Left forelimb (tissue), 1 donor: ENCODE measurements at places on chromosomes 2 and 18.

GRCh38 chr2:169716238-169716886, 17.3 kb upstream of the KLHL23 start:
- DNase-seq: no peak

- DNase-seq: no peak
Observed at GRCh38 chr2:75560022-75560767, 544 bp downstream of the EVA1A start.

DNA sequence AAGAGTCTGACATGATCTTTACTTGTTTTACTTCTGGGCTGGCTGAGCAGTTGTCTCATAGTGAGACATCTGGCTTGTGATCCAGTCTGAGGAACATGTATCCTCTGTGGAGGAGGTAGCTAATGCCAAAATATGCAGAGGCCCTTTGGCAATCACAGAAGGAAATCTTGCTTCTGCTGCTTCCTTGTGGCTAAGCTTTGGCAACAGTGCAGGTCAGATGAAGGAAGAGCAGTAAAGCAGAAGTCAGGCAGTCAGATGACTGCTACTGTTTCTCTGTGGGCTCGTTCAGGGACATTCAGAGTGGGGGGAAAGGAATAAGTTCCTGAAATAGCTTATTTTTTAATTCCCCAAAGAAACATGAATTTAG, 22.3 kb downstream of the DOK1 start:
- no peak for DNase-seq

DNA sequence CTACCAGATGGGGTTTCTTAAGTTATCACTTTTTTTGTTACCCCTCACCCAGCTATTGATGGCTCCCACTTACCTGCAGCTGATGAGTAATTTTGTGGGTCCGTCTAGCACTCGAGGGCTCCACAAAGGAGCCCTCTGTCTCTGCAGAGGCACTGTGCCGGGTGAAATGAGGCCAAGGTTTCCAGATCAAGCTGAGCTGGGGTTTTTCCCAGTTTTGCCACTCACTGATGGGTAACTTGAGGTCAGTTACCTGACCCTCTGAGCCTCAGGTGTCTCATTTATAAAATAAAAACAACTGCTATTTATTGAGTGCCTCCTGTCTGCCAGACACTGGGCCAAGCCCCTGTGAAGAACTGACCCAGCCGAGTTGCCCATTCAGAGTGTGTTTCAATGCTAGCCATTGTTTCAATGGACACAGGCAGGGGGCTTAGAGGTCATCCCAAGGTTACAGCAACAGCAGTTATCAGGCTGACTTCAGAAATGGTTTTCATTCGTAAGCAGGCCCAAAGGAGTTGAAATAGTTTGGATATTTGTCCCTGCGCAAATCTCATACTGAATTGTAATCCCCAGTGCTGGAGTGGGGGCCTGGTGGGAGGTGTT, 192.9 kb downstream of the NCK2 start:
- no peak for DNase-seq

DNA sequence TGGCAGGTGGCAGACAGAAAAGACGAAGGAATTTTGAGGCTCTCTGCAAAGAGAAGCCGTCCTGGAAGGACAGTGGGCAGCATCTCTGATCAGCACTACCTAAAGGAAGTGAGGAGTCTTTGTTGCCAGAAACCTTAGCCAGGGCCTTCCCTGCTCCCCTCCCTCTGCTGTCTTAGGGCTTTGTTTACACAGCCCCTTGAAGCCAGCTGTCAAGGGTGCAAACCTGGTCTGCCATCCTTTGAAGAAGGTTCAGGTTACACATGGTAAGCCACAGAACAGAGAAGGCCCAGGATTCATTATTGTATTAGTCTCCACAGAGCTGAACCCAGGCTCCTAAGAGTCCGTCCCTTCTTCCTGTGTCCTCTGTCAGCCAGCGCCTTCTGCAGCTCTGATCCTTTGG, 356.7 kb downstream of the TGIF1 start:
- DNase-seq: no peak

DNA sequence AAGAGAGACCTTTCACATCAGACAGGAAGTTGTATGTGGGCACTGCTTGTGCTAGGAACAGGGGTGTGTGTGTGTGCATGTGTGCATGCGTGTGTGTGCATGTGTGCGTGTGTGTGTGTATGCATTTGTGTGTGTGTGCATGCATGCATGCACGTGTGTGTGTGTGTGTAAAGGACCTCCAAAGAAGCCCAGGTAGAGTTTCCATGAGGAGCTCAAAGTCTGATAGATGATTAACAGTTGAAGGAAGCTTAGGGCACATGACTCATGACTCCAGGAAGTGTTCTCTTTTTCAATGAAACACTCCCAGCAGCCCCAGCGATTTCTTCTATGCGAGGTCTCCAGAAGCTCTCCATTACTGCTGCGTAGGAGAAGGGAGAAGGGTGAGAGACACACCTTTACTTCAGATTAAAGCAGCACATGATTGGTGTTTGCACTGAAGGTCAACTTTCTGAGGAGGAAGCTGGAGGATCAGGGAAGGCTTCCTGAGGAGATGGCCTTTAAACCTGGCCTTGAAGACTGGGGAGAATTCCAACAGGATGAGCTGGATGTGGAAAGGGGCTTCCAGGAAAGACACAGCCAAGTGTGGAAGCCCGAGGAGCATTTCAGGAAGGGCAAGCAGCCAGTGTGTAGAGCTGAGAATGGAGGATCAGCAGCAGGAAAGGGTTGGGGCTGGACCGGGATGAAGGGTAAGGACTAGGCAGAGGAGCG, 77.7 kb downstream of the SMAD4 start:
- no peak for DNase-seq

DNA sequence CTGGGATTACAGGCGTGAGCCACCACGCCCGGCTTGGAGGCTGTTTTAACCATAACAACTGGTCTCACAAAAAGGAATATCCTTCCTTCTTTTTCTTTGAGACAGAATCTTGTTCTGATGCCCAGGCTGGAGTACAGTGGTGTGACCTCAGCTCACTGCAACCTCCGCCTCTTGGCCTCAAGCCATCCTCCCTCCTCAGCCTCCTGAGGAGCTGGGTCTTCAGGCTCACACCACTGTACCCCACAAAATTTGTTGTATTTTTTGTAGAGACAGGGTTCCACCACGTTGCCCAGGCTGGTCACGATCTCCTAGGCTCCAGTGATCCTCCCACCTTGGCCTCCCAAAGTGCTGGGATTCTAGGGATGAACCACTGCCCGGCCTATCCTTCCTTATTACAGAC, 21.7 kb downstream of the CTIF start:
- no peak for DNase-seq

DNA sequence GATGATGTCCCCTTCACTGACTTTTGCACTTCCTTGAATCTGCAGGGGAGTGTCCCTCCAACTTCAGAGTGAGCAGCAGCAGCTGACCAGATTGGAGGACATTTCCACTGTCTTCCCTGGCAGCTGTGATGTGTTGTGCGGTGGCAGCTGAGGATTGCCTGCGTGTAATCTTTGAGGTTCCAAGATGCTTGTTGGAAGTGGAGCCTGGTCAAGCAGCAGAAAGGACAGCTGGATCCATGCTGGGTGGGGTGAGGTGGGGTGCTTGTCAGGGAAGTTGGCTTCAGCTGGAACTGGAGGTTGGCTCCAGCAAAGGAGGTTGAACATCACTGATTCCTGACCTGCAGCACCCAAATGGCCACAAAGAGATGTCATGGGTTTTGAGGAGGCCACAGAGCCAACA, 64.8 kb downstream of the ST3GAL5 start:
- no peak for DNase-seq

- no peak for DNase-seq
Observed at GRCh38 chr2:27792759-27793158, 21.2 kb downstream of the MRPL33 start.

GRCh38 chr2:32626639-32627221, 1.1 kb upstream of the TTC27 start:
- DNase-seq: no peak

- peak; percentile 52 for DNase-seq
Observed at GRCh38 chr2:238104691-238105371, 4.7 kb downstream of the ESPNL start.

- no peak for DNase-seq
Observed at GRCh38 chr2:230877759-230878598, 13.2 kb downstream of the ITM2C start.

- no peak for DNase-seq
Observed at GRCh38 chr2:15980605-15981098, 40.3 kb downstream of the MYCN start.

- no peak for DNase-seq
Observed at GRCh38 chr2:24175631-24176187, 856 bp downstream of the FAM228A start.

DNA sequence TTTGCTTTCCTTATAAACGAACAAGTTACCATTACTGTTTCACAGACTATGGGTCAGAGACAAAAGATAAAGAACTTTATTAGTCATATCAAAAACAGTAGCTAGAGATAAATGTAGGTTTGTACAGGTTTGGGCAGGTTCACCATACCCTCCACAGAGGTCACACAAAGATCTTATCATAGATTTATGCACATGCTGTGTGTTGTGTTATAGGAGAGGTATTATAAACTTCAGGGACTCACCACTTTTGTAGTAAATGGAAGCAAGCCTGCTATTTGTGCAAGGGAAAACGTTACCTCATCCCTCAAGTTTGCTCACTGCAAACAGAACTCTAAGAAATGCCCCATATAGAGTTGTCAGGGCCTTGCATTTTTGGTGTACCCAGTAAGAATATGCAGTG, 584.5 kb upstream of the LRRTM1 start:
- DNase-seq: no peak

DNA sequence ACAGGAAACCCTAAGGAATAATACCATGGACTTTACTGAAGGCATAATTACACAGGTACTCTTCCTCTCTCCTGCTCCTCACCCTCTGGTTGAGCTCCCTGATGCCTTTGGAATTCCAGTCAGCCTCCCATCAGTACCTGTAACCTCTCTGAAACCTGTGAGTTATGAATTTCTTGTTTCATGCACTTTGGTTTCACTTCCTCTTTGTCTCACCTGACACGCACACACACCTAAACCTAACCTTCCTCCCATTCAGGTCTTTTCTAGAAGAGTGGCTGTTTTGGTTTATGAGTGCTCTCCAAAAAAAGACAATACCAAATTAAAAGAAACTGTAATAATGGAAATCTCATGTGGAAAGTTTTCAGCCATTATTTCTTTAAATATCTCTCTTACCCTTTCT, 451.3 kb upstream of the VWC2L start:
- no peak for DNase-seq

DNA sequence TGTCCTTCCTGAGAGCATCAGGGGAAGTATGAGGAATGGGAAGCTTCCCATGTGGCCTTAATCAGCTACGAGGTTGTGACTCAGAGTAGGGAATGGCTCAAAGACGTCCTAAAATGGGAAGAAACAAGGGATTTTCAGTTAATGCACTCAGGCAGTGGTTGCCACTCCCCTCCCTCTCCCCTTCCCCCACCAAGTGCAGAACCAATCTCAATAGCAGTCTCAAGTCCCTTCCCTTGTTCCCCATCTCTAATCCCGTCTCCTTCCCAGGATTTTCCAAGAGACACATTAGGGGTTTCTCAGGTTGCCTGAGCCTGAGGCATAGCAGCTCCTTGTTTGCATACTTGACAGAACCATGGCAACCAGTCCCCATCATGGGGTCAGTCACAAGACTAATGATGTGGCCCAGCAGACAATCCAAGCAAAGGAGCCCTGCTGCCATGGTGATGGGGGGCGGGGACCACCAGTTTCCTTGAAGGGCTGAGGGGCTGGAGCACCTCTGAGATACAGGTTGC, 18.2 kb upstream of the RESP18 start:
- no peak for DNase-seq

- DNase-seq: no peak
Observed at GRCh38 chr18:23415515-23415914, 37.6 kb upstream of the RIOK3 start.

DNA sequence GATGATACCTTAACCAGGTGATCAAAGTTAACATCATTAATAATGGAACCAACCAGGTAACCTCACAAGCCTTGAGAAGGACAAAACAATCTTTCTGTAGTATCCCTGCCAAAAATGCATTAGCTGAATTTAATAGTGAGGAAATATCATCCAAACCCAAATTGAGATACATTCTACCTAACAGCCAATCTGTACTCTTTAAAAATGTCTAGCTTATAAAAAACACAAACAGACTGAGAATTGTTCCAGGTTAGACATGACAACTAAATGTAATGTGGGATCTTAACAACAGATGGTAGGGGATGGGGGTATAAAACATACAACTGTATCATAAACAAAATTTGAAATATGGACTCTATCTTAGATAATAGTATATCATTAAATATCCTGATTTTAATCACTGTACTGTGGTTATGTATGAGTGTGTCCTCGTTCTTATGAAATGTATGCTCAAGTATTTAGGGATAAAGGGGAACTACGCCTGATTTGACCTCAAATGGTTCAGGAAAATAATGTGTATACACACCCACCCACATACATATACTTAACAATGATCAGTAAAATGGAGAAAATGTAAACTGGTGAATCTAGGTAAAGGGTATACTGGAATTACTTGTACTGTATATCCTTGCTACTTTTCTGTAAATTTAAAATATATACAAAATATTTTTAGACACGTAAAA, 1.7 kb downstream of the FANCL start:
- DNase-seq: no peak

DNA sequence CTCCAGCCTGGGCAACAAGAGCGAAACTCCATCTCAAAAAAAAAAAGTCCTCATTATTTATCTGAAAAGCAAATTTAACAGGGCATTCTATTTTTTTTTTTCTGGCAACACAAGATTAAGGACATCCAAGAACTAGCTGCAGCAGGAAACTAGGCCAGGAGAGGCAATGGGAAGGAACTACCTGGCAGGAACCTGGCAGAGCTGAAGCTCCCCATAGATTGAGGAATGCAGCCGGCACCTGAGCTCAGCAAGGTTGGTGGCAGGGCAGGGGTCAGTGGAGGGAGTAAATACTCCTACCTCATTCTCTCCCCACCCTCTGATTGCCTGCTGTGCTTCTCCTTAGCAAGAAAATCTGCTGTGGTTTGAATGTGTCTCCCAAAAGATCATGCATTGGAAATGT, 30.4 kb upstream of the LAPTM4A start:
- DNase-seq: no peak

GRCh38 chr2:198641161-198641560, 816.6 kb downstream of the SATB2 start:
- no peak for DNase-seq

GRCh38 chr2:97806738-97807618, 93.6 kb downstream of the ZAP70 start:
- peak; percentile 82 for DNase-seq

GRCh38 chr2:202065876-202066275, 7.2 kb upstream of the KIAA2012 start:
- DNase-seq: no peak

GRCh38 chr2:113851640-113852039, 38.2 kb upstream of the ACTR3 start:
- DNase-seq: no peak

DNA sequence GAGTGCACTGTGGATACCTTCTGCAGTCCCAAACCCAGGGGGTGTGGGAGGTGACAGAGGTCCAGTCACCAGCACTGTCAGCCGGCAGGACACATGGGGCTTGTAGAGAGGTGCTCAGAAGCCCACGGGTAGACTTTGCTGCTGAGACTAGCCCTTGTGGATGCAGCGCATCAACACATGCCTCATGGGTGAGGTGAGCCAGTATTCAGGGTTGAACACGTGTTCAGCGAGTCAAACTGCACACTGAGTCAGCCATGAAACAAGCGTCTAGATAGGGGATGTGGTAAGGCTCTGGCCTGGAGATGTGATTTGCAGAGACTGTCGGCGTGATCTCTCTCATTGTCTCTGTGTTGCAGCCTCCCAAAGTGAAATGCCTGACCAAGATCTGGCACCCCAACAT, 35.8 kb upstream of the SCLY start:
- no peak for DNase-seq

GRCh38 chr2:226118471-226119429, 680.9 kb downstream of the IRS1 start:
- DNase-seq: no peak
